CD4-positive, alpha-beta T cell treated with Interleukin-2 at 100 ng/mL for 4 hours (primary cell): ENCODE measurements at places on chromosomes 16 and 17.

- no peak for DNase-seq
These were observed 16.5 kb downstream of the TBX2 start for GRCh38 chr17:61416211-61416539.

DNA sequence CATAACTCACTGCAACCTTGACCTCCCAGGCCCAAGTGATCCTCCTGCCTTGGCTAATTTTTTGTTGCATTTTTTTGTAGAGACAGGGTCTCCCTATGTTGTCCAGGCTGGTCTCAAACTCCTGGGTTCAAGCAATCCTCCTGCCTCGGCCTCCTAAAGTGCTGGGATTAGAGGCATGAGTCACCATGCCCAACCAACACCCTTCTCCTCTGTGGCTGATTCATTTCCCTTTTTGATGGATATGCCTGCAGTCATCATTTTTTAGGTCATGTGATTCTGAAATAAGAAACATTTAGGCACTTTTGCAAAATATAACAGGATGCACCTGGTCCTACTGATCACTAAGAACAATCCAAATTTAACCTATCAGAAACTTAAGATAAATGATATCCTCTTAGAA lies 44.0 kb upstream of the YPEL2 start:
- no peak for DNase-seq

DNA sequence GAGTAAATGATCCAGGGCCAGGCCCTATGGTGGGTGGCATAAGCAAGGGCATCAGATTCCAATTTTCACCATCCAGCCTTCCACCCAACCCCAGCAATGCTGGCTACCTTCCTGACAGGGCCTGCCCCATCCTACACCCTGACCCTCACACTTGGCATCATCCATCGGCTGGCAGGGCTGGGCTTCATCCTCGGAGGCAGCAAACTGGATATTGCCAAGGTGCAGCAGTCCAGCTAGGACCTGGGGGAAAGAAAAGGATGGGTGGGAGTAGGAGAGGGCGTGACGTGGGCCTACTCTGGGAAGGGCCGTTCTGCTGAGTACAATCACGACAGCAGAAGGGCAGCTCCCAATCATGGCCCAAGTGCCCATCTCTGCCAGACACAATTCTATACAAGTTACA lies 23.5 kb downstream of the MYO19 start:
- no peak for DNase-seq

DNA sequence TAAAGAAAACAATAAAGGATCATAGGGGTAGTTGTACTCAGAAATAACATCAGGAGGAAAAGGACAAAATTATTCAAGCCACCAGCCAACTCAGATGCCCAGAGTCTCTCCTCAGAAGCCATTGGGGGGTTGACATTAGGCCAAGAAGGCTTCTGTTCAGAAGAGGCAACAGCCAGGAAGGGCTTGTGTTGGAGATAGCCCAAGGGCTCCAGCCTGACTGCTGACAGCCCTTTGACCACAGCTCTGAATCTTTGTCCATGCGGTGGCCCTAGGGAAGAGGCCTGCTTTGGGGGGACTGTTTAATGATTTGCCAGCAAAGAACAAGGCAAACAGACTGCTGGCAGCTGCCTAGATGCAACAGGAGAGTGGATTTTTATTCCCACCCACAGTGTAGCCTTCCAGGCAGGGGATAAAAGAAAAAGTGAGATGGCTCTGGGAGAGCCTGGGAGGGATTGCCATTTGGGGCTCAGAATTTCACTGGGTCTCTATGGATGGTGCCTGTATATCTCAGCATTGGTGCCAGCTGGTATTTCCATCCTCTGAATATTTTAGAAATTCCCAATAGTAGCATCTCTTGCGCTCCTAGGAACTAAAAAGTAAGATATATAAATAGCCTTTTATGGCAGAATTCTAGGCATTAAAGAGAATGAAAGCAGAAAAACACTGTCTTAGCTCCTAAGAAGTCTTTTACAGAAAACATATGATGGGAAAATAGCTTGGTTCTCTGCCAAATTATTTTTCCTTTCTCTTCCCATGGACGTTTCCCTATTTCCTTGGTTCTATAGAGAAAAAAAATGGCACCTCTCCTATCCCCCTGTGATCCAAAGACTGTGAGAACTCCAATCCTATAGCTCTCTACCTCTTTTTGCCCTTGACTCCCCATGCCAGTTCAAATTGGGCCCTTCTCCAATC lies 29.4 kb upstream of the SUPT4H1 start:
- no peak for DNase-seq

- DNase-seq = no peak
These were observed 21.5 kb upstream of the TMEM92 start for GRCh38 chr17:50252781-50253180.

GRCh38 chr16:57270221-57271062 lies 14.0 kb downstream of the PLLP start:
- DNase-seq = no peak

DNA sequence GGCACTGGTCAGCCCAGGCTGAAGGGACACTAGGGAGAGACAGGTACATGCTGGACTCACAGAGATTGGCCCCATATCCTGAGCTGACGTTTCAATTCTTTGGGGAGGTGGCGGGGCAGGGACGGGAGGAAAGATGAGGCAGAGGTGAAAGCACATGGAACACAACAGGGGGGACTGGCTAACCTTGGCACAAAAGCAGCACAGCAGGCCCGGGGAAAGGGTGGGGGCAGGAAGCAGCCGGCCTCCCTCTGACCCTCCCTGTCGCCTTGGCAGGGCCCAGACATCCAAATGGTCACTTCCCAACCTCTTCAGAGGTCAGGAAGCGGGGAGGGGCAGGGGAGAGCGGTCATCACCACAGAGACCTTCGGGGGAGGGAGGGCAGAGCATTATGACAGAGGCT lies 6.6 kb downstream of the VAT1 start:
- no peak for DNase-seq

- DNase-seq = no peak
These were observed 8.6 kb downstream of the ZNRF1 start for GRCh38 chr16:75007443-75007842.

- no peak for DNase-seq
These were observed 1.2 kb upstream of the UTP6 start for GRCh38 chr17:31902693-31903092.

GRCh38 chr17:19331134-19331533 lies 31.4 kb downstream of the B9D1 start:
- no peak for DNase-seq

DNA sequence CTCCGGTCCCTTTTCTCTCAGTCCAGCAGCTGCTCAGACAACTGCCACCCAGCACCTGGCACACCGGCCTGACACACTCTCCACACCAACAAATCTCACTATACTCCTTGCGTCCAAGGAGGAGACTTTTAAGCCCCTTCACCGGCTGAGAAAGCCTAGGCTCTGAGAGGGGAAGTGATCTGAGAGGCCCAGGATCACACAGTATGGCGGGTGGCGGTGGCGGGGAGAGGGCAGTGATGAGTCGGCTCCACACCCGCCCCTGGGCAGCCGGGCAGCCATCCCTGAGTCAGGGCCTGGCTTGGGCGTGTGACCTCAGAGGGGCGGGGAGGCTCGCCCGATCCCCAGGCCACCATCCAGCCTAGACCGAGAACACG lies 569 bp downstream of the FLII start:
- peak; percentile 48 for DNase-seq

DNA sequence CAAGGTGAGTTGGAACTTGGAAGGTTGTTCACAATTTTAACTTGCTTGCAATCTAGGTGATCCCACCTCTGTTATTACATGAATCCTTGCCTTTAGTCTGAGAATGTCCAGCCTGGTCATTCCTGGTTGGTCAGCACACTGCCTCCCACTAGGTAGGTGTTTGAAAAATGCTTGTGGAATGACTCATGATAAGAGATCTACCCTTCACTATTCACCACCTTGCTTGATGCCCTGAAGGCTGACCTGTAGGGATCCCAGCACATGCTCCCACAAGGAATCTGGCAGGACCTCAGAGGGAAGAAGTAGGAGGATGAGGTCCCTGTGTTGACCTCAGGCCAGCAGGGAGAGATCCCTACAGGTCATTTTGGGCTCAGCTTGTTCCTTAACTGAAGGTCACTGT lies 30.2 kb upstream of the ABCA3 start:
- DNase-seq = no peak

DNA sequence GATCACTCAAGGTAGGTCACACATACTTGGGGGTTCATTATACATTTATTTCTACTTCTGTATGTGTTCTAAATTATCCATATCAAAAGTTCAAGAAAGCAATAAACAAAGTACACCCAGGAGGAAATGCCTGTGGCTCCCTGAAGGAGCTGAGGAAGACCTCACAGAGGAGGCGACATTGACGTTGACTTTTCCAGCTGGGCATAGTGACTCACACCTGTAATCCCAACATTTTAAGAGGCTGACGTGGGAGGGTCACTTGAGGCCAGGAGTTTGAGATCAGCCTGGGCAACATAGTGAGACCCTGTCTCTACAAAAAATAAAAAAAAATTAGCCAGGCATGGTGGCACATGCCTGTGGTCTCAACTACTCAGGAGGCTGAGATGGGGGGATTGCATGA lies 16.3 kb downstream of the ITGAD start:
- no peak for DNase-seq

- DNase-seq = no peak
These were observed 11.7 kb upstream of the TMIGD1 start for GRCh38 chr17:30345527-30346075.

GRCh38 chr16:23745263-23745662 lies 9.6 kb upstream of the CHP2 start:
- DNase-seq = no peak

GRCh38 chr16:73011926-73012325 lies 36.0 kb downstream of the ZFHX3 start:
- DNase-seq = no peak

DNA sequence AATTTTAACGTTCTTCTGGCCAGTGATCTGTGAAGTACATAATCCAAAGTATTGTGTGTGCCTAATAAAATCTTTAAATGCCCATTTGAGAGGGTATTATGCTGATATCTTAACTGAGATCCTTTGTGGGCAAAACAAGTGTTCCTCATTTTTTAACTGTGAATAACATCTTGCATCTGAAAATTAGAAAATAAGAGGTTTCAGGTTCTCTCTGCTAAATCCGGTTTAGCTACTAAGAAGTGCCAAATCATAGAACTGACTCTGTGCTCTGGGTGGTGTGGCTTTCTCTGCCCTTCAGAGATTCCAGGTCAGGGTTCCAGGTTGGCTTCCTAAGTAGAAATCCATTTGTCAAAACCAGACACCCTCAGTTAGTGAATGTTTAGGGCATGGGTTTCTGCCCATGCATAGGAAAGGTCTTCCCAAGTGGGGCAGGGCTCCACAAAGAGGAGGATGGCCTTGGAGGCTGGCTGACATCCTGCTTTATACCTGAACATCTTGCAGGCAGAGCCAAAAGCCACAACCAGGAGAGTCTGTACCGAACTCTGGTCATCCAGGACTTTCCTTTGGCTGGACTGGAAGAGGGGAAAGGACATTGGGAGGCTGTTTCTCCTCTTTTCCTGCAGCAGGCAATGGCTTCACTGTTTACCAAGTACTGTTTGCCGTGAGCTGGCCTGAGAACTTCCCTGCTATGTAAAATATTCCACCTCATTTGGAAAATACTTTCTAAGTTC lies 8.5 kb downstream of the ALDH3A2 start:
- DNase-seq = no peak

GRCh38 chr17:59901604-59902003 lies 8.7 kb downstream of the RPS6KB1 start:
- DNase-seq = no peak

DNA sequence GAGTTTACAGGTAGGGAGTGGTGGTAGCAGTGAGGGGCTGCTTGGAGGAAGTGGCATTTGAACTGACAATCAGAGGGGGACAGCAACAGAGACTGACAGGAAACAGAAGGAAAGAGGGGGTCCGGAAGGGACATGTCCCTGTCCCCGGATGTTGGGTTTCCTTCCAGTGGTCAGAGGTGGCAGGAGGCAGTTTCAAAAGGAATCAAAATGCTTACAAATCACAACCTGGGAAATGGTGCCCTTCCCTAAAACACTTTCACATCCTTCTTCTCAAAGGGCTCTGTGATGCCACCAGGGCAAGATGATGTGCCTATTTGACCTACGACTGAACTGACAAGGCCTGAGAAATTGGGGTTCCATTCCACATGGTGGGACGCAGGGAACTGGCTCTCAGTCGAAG lies 19.7 kb downstream of the ADGRG1 start:
- no peak for DNase-seq

DNA sequence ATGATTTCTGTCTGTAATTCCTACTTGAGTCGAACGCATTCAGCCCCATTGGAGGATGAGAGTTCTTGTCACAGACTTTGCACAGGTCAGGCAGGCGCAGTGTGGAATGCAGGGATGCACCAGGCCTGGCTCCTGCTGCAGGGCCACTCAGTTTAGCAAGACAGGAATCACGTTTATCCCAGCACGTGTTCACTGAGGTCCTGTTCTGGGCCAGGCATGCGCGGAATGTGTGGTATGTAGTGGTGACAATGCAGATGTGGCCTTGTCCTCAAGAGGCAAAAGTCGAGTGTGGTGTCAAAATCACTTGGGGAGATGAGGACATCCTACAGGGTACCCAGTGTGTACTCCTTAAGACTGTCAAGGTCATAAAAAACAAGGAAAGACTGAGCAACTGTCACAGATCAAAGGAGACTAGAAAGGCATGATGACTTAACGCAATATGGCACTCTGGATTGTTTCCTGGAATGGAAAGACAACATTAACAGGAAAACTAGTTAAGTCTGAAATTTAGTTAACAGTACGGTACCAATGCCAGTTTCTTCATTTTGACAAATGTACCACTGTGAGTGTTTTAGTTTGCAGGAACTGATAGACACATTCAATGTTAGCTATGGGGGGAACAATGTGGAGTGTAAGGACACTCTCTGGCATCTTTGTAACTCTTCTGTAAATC lies 121.5 kb upstream of the ADAMTS18 start:
- DNase-seq = no peak

GRCh38 chr17:31674305-31674704 lies 184.7 kb downstream of the COPRS start:
- DNase-seq = no peak

- no peak for DNase-seq
These were observed 116.9 kb upstream of the ZKSCAN2 start for GRCh38 chr16:25374556-25374955.

DNA sequence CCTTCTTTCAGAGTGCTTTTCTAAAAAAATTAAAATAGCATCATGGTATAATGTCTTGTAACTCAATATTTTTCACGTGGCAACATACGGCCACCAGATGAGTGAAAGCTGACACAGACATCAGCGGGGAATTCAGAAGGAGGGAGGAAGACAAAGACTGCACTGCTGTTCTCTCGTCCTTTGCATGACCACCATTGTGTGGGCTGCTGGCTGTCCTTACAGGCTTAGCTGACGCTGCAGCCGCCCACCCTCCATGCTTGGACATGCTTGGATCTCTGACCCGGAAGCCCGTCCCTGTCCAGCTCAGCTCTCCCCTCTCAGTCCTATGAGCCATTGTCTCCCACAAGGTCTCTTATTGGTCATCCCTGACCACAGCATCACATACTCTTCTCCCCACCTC lies 11.4 kb upstream of the MLYCD start:
- no peak for DNase-seq

DNA sequence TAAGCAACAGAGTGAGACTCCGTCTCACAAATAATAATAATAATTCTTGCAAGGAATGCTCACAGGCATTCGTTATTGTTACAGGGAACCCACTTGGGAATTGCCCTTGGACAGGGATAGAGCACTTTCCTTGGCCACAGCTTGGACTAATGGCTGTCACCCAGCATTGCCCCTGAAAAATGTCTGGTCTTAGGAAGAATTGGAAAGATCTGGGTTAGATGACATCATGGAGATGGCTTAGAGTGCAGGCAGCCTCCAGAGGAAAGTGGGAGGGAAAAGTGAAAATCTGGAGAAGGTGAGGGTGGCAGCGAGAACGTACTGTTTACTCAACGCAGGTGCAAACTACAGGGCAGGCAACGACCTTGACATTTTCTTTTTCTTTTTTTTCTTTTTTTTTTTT lies 59.3 kb upstream of the MRTFB start:
- no peak for DNase-seq

GRCh38 chr17:9079461-9080103 lies 58.3 kb downstream of the NTN1 start:
- no peak for DNase-seq
